ENCODE measurements at places on chromosomes 5 and 9. TPM values are rescaled to one million over a fixed set of nuclear protein-coding genes. Genes with fewer than 3 reads are reported as not detected.

DNA sequence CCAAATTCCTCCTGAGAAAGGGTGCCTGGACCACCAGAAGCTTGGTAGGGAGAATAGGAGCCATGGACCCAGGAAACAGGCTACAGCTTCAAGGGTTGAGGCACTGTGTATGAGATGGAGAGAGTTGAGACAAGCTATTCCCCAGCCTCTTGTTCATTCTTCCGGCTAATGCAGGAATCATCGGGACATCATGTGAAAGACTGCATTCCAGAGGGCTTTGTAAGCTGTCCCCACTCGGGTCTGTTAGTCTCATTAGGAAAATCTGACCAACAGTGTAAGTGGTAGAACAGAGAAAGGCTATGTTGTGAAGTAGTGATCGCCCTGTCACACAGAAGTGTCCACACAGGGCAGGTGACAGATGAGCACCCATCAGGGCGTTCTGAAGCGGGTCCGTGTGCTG is 81.4 kb downstream of the GABBR2 start:
- no peaks in the 10 kb centered on the region for H3K36me3 ChIP-seq
- no peaks in the 10 kb centered on the region for H3K4me1 ChIP-seq

DNA sequence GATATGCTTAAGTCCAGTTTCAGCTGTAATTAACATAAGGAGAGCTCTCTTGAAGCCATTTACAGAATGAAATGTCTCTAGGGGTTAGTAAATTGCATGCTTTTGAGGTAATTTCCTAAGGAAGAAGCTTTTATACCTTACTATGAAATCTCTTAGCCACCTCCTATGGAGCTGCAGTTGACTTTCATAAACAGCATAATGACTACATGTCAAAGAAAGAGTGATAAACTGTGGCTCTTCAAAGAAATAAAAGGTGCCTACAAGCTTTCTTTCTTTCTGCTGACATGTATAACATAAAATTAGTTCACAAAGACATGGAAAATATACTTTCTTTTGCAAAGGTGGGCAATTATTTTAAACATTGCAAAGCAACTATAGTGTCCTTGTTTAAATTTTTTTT is 90.8 kb downstream of the TMEM167A start:
- no peaks in the 10 kb centered on the region for H3K4me1 ChIP-seq
- H3K27ac ChIP-seq = no peak overlapping the region
- H3K4me3 ChIP-seq = no peak overlapping the region
- H3K36me3 ChIP-seq = no peaks in the 10 kb centered on the region
- no peak for DNase-seq

DNA sequence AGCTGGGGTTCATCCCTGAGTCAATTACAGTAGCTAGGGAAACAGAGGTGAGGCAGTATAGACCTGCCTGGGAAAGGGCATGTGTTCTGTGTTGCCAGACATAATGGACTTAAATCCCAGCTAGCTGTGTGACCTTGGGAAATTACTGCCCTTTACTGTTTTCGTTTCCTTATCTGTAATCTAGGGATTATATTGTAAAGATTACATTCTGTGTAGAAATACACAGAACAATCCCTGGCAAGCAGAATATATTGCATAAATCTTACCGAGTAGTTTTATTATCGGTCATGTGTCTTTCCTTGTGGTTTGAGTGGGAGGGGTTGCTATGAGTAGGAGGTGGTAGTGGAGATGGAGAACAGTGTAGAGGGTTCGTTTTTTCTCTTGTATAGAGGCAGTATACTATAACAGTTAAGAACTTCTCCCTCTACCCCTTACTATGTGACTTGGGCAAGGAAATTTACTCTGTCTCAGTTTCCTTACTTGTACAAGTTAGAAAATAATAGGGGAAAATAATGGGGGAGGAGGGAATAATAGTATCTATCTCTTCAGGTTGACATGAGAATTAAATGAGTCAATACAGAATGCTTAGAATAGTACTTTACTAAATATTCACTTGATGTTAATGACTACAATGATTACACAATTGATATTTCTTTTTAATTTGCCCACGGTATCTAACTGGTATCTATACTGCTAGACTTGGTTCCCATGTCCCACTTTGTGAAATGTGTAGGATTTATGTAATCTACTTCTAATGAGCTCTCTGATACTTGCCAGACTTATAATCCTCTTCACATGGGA is 7.1 kb upstream of the DMXL1 start:
- no peaks in the 10 kb centered on the region for H3K36me3 ChIP-seq
- no peak for DNase-seq
- no peak overlapping the region for H3K4me3 ChIP-seq

DNA sequence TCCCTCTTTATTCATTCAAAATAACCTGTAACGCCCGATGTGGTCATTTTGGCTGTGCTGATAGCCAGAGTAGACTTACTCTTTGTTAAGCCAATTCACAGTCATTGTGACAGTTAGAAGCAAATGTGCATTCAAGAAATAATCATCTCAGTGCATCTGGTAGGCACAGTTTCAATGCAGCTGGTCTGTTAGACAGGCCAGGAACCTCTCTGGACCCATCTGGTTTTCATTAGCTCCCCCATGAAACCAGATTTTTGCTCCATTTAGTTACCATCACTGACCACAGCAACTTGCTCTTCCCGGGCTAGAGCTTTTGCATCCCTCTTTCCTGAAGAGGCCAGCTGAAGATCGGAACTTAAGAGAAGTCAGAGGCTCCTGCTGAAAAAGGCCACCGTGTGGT is 284.2 kb downstream of the NSG2 start:
- H3K36me3 ChIP-seq = no peaks in the 10 kb centered on the region
- no peak overlapping the region for H3K27ac ChIP-seq
- no peak overlapping the region for H3K4me3 ChIP-seq
- DNase-seq = no peak
- peaks cover under 1% of the 10 kb centered on the region for H3K27me3 ChIP-seq
- H3K4me1 ChIP-seq = peaks cover 4% of the 10 kb centered on the region

DNA sequence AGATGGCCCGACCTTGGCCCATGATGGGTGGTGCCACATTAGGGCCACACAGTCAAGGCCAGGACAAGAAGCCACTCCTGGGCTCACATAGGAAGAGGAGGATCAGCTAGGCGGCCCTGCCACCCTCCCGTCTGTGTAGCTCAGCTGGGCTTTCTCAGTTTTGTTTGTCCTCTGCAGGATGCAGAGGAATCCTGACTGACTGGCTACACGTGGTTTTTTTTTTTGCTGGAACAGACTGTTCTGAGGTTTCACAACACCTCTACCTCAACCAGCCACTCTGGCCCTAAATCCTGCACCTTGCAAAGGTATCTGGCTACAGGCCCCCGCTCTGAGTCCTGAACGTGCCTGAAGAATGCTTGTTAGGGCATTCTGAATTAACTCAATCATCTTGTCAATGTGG is 88.3 kb upstream of the MSX2 start:
- no peak overlapping the region for H3K4me3 ChIP-seq
- no peaks in the 10 kb centered on the region for H3K4me1 ChIP-seq
- no peak for DNase-seq
- H3K27me3 ChIP-seq = no peaks in the 10 kb centered on the region
- no peak overlapping the region for H3K27ac ChIP-seq
- H3K36me3 ChIP-seq = no peaks in the 10 kb centered on the region

GRCh38 chr5:149388498-149389190 is 9.6 kb upstream of the IL17B start:
- H3K36me3 ChIP-seq = no peaks in the 10 kb centered on the region
- no peak overlapping the region for H3K4me3 ChIP-seq
- DNase-seq = no peak
- H3K27ac ChIP-seq = no peak overlapping the region
- H3K27me3 ChIP-seq = no peaks in the 10 kb centered on the region
- H3K4me1 ChIP-seq = no peaks in the 10 kb centered on the region

DNA sequence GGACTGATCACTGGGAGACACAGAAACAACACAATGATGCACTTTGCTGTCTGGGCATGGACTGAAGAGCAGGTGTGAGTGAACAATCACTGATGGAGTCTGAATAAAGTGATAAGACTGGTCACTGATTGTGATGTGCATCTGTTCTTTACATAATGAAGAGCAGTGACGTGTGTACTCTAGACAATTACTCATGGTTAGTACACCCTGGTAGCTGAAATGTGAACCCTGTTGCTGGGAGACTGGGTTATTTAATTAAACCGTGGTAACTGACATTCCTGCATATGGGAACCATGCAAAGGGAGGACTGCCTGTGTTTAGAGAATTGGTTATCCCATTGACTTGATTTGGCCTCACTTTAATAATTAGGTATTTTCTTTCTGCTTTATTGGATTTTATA is 202.9 kb downstream of the NR2F1-AS1 start:
- H3K27me3 ChIP-seq = no peaks in the 10 kb centered on the region
- H3K4me1 ChIP-seq = no peaks in the 10 kb centered on the region
- no peak overlapping the region for H3K27ac ChIP-seq
- no peak overlapping the region for H3K4me3 ChIP-seq
- DNase-seq = no peak

The PHF24 gene
- not detected for total RNA-seq

The ADAMTSL2 gene
- not detected for total RNA-seq
